ENCODE measurements at places on chromosomes 13 and 19.

DNA sequence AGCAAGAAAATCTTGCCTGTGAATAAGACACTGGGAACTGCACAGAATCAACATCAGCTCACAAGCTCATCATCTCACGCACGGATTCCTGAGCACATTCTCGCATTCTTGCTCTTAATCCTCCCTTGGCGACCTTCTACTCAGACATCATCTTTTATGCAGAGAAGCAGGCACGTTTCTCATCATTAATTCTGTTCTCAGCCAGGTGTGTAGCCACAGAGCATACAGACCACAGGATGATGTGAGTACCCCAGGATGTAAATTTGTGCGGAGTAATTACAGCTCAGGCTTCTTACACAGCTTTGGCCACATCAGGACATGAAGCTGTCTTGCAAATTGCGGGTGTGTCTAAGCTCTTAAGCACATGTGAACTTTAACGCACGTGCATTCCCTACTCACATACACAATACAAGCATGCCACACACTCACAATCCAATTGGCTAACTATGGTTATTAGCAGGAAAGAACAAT lies 36.5 kb upstream of the SACS start:
- peak; percentile 24 for DNase-seq

DNA sequence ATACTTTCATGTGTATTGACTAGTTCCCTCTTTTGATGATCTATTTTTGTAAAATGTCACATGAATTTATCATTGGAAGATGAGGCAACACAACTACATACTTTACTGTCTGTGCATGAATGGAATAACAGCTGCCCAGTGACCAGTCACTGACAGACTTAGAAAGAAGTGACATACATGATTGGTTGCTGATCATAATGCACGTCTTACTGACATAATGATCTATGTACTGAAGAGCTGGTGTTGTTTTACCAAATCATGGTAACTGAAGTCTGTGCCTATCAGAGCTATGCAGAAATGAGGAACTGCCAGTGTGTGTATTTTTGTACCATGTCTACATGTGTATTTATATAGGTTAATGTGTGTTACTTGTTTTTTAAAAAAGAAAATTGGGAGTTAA lies 26.5 kb downstream of the GPR18 start:
- no peak for DNase-seq

- DNase-seq = no peak
Measured at GRCh38 chr13:75847588-75847987, 211.5 kb downstream of the LMO7 start.

- DNase-seq = no peak
Measured at GRCh38 chr13:76637641-76638141, 248.5 kb downstream of the KCTD12 start.

GRCh38 chr19:35497406-35497805 lies 7.1 kb upstream of the KRTDAP start:
- DNase-seq = no peak

GRCh38 chr19:2329149-2329478 lies 630 bp downstream of the SPPL2B start:
- DNase-seq = peak; percentile 47

DNA sequence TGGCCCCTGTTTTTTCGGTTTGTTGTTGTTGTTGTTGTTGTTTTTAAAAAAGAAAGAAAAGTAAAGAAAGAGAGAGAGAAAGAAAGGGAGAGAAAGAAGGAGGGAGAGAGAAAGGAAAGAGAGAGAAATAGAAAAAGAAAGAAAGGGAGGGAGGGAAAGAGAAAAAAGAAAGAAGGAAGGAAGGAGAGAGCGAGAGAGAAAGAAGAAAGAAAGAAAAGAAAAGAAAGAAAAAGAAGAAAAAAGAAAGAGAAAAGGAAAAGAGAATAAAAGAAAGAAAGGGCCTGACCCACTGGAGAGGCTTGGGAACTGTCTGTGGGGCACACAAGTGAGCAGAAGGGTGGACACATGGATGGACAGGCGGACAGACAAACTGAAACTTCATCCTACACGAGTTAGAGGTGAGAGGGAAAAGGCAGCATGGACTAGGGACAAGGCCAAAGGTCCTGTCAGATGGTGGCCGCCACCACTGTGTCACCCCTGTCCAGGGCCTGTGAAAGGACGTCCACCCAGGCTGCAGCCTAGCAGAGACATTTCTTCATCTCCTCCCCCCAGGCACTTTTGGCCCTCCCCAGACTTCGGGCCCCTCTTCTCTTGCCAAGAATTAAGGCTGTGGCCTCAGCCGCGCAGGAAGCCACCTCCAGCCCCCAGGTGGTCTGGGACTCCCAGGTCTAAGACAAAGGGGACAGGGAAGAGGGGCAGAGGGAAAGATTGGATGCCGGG lies 9.1 kb upstream of the BCAM start:
- DNase-seq = no peak

DNA sequence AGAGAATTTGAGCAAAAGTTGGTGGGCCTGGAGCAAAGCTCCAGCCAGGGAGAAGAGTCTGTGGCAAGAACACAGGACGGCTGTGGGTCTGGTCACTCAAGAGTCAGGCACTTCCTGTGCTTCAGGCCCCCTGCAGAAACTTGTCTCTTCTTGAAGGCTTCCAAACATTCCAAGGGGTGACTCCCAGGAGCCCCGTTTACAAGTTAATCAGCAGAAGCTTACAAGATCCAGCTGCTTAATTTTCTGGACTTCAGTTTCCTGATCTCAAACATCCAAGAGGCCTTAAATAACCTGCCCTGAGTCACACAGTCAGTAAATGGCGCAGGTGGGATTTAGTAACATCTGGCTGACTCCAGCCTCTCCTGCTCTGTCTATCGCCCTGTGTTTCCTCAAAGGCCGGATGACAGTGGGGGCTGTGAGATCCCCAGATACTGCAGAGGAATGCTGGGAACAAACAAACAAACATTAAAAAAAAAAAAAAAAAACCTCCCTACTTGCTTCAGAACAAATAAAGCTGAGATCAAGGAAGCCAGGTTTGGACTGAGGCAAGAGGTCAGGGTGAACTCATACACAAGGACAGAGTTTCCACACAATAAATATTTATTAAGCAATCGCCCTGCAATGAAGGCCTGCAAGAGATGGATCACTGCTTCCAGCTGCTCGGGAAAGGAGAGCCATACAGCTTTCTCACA lies 175.4 kb upstream of the RFC3 start:
- peak; percentile 21 for DNase-seq

DNA sequence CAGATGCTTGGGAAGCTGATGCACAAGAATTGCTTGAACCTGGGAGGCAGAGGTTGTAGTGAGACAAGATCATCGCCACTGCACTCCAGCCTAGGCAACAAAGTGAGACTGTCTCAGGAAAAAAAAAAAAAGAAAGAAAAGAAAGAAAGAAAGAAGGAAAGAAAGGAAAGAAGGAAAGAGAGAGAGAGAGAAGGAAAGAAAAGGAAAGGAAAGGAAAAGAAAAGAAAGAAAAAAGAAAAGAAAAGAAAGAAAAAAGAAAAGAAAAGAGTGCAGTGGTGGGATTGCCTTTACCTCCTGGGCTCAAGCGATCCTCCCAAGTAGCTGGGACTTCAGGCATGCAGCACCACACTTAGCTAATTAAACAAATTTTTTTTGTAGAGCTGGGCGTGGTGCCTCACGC lies 12.9 kb downstream of the OLFM2 start:
- DNase-seq = no peak

DNA sequence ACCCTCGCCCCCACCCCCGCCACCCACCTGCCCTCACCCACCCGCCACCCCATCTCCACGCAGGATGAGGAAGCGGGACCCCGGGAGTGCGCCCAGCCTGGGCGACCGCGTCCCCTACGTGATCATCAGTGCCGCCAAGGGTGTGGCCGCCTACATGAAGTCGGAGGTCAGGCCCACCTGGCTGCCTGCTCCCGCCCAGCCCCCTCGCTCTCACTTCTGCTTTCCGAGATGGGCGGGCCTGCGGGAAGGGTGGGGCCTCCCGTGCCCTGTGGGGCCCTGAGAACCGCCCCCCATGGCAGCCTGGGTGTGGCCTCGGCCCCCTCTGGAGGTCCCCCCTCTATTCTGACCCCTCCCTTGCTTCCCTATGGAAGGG lies 3.1 kb upstream of the SPIB start:
- no peak for DNase-seq

- DNase-seq = no peak
Measured at GRCh38 chr19:31947436-31948115, 397.8 kb upstream of the ZNF507 start.

DNA sequence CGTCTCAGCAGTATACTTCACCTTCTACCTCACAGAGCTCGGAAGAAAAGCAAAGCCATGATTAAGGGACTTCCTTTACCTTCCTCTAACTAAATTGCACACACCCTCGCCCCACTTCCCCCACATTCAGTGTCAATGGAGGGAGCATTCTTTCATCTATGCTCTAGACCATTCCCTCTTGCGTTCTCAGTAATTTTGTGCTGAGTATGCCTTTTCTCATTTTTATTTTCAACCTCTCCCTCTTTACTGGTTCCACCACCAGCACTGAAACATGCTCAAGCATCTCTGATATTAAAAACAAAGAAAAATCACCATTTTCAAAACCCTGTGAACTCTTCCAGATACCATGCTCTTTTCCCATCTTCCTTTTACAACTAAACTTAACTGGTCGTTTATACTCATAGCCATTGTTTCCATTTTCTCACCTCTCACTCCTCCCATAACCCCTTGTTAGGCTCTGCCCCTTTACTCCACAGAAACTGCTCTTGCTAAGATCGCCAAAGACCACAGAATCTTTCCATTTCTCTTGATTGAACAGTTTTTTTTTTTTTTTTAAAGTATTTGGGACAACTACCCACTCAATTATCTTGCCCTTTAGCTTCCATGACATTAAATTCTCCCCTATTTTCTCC lies 32.4 kb downstream of the SERPINE3 start:
- no peak for DNase-seq

DNA sequence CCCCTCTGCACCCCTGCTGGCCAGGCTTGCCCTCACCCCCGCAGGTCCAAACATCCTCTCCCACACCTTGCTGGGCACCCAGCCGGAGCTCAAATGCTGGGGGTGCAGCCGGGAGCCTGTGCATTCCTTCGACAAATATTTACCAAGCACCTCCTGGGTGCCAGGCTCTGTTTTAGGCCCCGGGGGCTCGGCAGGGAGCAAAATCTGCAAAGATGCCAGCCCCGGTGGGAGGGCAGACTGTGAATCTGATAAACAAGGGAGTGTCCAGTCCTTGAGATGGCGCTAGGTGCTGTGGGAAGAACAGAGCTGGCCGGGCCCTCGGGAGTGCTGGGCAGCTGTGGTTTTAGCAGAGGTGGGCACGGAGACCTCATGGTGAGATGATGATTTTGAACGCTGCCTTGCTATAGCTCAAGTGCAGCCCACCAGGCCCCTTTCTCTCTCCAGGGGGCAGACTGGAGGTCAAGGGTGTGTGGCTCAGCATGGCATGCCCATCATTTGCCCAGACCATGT lies 10.6 kb downstream of the NFIX start:
- no peak for DNase-seq

- peak; percentile 64 for DNase-seq
Measured at GRCh38 chr19:4972509-4973230, 3.8 kb downstream of the KDM4B start.

DNA sequence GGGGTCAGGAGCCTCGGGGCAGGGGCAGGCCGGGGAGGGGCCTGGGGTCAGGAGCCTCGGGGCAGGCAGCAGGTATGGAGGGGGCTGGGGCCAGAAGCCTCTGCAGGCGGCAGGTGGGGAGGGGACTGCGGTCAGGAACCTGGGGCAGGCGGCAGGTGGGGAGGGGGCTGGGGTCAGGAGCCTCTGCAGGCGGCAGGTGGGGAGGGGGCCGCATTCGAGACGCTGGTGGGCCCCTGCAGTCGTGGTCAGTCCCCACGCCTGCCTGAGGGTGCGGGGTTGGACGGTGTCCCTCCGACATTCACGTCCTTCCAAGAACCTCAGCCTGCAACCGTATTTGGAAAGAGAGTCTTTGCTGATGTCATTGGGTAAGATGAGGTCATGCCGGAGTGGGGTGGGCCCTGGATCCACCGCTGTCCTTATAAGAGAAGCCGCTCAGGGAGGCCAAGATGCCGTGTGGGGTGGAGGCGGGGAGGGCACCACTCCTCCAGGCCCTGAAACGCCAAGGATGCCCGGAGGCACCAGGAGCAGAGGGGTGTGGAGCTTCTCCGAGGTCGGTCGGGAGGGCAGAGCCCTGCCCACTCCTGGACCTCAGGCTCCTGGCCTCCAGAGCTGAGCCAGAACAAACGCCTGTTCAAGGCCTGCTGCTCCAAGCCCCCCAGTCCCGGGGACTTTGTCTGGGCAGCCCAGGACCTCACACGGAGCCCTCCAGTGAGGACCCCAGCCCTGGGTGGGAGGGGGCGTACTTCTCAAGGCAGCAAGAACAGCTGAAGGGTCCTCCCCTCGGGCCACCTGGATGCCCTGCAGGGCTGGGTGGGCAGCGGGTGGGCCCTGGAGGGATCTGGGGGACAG lies 30.1 kb downstream of the PIP5K1C start:
- DNase-seq = peak; percentile 98

DNA sequence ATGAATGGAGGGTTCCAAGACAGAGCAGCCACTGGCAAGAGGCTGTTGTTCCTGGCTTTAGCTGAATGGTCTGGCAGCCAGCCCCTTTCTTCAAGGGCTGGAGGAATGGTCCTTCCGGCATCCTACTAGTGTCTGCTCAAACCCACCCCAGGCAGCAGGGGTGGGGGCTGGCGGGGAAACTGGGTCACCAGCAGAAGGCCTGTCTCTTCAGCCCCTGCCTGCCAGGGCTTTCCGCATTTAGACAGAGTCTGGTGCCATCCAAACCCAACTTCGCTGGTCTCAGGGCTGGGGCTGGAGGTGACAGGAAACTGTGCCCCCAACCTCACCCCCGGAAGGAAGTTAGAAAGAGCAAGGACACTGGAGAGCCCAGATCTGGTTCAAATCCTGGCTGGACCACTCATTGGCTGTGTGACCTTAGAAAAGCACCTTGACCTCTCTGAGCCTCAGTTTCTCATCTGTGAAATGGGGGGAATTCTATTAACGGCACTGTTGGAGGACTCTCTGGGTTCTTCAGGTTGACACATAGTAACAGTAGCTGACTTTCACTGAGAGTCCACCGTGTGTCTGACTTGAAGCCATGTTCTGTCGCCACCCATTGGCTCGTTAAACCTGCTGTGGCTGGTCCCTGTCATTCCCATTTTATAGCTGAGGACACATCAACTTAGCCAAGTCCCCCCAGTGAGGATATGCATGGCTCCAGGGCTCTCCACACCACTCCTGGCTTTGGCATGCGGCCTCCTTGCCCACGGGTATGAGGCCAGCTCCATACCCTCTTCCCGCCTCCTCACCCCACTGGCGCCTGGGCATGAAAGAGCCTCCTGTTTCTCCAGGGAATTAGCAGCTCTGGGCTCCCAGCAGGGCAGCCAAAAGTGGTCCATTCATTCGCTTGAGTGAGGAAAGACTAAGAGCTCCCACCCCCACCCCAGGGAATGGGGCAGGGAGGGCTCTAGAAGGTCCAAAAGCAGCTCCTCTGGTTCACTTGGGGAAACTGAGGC lies 2.5 kb upstream of the NR2C2AP start:
- DNase-seq = no peak

DNA sequence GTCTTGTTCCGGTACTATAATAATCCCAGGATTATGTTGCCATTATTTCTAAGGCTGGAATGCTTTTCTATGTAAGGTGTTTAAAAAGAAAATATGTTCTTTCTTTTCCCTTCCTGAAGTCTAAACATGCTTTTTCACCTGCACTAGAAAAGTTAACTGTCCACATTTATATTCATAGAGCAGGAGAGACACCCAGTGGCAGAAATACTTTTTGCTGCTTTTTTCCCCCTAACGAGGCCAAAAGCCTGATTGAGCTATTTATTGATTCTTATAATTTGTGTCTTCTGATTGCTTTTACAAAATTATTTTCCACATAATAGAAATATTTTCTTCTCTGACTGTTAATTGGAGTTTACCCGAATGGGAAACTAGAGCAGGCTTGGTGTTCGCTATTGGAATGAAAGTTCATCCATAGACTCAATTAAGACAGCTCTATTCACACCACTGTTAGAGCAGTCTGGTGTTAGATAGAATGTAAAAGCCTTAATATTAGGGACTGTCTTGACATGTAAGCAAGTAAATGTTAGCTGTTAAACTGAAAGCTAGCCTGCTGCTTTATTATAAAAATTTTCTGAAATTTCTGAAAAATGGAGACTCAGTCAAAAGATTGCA lies 15.8 kb downstream of the GPR180 start:
- DNase-seq = no peak
